Fibroblast of skin of right quadriceps (primary cell): ENCODE measurements at places on chromosomes 11 and 22.

DNA sequence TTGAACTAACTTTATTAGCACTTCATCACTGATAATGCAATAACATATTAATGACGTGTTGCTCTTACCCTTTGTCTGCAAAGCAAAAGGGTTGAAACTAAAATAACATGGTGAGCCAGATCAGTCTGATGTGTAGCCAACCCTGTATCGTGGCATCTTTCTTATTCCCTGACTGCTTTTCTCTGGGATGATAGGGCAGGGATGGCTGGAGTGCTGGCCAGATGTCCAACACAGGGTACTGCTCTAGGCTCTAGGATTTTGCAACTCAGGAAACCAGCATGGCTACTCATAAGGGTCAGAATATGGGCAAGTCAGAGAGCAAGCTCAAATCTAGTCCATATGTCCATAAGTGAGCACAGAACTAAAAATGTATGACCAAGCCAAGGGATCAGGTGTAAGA lies 129.1 kb downstream of the SLC17A6 start:
- no peak for DNase-seq

DNA sequence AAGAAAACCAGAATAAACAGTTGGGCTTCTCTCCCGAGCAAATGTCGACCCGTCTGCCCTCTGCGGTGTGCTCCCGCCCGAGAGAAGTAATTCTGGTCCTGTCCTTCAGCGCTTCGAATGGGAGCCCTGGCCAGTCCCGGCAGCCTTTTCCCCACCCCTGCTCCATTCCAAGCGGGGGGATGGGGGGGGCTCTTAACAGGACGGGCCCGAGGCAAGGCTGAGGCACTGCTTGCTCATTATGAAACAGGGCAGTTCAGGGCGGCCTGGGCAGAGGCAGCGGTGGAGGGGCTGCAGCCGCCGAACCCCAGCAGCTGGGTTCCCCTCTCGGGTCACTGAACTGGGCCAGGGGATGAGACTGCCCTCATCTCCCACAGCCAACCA lies 9.1 kb downstream of the BACE1-AS start:
- DNase-seq: peak; percentile 28

DNA sequence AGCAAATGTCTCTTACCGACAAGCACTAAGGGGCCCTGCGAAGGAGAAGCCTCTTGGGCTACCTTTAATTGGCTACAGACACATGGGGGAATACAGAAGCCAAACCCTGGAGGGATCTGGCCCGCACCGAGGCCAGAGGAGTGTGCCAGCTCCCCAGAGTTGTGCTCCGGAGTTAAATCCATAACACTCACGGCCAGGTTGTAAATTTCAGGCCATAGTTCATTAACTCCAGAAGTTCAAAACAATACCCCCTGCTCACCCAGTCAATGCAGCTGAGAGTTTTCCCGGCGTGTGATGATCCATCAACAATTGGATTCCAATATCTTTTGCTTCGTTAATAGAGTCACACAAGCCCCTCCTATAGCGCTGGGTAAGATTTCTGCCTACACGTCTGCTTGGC lies 371.5 kb downstream of the NXPE2 start:
- no peak for DNase-seq

DNA sequence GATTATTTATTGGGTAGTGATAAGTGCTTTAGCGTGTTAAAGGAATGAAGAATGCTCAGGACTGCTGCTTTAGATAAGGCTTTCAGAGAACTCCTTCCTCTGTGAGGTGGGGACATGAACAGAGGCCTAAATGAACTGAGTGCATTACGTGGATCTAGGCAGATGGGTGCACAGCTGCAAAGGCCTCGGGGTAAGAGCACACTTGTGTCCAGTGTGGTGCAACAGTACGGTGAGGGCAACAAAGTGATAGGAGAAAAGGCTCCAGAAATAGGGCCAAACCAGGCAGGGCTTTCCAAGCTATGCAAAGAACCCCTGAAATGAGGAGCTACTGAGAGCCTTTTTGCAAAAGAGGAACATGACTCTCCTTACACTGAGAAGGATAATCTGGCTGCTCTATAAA lies 45.3 kb upstream of the ARHGAP32 start:
- DNase-seq: no peak

DNA sequence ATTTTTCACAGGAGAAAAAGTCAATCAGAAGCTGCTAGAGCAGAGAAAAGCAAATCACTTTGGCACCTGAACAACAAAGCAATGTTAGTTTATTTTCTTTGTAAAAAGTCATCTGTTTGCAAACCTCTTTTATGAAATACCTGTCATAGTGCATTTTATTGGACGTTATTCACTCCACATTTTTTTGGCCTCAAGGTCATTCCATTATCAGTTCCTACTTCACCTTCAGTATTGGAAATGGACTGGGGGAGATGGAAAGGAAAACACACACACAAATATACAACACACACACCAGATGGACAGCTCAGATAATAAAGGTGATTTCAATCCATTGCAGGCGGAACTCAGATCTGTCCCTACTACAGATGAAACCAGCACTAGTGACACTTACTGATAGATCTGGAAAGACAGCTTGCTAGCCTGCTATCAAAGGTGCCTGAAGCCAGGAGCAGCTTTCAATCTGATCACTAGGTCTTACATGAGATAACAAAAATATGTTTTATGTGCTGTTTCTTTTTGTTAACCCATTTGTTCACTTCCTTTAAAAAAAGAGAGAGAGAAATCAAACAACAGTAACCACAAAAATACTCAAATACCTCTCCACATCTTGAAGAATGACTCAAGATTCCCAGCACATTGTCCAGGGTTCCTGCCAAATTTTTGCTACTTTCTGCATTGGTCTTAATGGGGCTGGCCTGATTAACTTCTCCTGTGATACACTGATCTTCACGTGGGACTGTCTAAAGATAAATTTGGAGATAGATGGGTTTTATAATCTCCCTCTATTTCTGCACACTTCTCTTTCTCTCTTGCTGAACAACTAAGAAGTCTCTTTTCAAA lies 844.3 kb upstream of the TENM4 start:
- peak; percentile 51 for DNase-seq

GRCh38 chr11:122404571-122404970 lies 251.0 kb upstream of the UBASH3B start:
- no peak for DNase-seq

- no peak for DNase-seq
Observed at GRCh38 chr22:49678842-49679170, 148.9 kb downstream of the BRD1 start.

GRCh38 chr11:117022526-117022925 lies 75.7 kb downstream of the SIK3 start:
- DNase-seq: no peak

- no peak for DNase-seq
Observed at GRCh38 chr11:134332189-134332631, 422 bp downstream of the GLB1L2 start.

GRCh38 chr11:44972746-44973435 lies 22.2 kb upstream of the TP53I11 start:
- DNase-seq: no peak

DNA sequence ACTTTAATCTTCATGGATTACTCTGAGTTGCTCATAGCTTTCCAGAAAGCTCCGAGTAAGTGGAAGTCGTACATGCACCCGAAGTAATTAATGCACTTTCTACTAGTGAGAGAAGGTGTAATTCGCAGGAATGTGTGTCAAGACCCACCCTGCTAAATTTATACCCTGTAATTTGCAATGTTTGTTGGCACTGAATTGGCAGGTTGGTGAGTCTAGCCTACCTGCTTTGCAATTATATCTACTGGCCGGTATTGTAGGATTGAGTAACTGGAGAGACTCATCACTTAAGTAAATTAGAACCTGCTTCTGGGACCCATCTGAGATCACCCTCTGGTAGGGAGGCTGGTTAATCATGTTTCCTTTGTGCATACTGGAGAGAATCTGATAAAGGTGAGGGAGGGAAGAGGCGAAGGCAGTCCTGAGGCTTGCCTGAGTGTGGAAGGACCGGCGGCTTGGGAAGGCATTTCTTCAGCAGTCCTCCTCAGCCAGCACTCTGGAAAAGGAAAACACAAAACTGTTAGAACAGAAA lies 63.3 kb downstream of the LDLRAD3 start:
- no peak for DNase-seq

GRCh38 chr22:37240240-37240940 lies 3.7 kb downstream of the RAC2 start:
- no peak for DNase-seq

DNA sequence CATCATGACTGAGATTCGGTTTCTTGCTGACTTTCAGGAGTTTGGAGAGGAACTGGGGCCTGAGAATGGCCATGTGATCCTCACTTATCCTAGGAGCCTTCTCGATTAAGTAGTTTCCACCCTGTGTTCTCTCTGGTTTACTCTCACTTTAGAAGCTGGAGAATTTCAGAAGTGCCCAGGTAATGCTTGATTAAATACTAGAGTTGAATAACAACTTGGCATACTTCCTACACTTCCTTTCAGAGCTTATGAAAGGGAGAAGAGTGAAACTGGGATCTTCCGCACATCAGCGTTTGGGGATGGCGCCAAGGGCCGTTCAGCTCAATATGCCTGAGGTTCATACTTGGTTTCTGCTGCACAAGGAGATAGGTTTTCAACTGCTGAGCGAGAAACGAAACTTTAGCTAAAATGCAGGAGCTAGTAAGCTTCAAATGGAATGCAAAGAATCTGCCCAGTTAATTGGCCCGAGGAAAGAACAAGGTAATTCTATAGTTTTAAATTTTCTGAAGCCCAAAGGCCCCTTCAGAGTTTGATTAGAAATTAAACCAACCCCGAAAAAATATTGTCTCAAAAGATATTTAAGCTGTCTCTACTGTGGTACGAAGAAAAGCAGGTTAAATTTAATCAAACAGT lies 823 bp upstream of the MUC15 start:
- no peak for DNase-seq

GRCh38 chr11:13358596-13359270 lies 81.1 kb downstream of the BMAL1 start:
- peak; percentile 68 for DNase-seq

DNA sequence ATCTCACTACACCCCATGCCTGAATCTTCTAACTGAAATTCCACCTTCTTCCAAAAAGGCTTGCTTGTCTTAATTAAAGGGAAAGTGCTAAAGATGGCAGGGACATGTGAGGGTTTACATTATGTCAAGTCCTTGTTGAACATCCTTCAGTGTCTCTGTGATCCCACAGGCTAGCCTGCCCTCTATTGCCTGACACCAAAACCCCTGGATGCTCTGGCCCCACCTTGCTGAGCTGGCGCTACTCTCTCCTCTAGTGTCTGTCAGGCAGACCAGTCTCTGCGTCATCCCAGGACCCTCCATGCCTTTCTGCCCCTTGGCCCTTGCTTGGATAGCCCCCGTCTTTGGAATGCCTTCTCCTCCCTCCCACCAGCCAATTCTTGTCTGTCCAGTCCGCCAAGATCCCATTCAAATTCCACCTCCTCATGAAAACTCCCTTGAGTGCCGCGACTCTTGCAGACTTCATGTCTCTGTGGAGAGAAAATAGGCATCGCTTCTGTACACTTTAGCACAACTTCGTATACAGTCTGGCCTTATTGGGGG lies 69.3 kb downstream of the PKNOX2 start:
- DNase-seq: no peak

GRCh38 chr22:49213731-49214352 lies 613.8 kb downstream of the BRD1 start:
- DNase-seq: no peak

DNA sequence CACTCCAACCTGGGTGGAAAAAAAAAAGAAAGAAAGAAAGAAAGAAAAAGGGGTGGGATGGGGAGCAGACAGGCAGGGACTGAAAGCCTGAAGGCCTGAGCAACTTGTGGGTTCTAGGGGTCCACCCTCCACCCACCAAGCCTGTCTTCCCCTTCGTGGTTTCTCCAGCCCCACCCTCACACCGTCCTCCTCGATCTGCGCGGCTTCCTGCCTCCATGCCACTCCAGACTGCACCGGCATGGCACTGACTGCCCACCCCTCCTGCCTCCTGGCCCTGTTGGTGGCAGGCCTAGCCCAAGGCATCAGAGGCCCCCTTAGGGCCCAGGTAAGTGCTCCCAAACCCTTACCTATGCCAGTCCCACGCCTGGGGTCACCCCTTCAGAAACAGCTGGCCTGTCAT lies at the start of gene CTSW:
Gene CTSW, plus strand, starts transcription at position 221 of the 400 bp plus-strand sequence. Its CDS starts 18 bp downstream, at position 239.
- DNase-seq: no peak

DNA sequence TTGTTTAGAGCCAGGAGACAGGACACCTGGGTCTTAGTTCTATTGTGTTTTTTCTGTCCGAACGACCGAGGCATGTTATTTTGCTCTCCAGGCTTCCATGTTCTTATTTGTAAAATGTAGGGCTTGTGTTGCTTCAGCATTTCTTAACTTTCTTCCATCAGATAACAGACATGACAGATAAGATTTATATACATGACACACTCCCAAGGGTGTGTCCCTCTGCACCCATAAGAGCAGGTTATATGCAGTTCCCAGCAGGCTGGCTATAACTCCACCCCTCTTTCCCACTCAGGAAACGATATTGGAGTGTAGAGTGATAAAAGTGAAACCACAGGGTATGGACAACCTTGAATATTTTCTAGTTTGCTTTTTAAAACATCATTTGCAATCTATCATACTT lies 65.8 kb downstream of the APIP start:
- DNase-seq: no peak

DNA sequence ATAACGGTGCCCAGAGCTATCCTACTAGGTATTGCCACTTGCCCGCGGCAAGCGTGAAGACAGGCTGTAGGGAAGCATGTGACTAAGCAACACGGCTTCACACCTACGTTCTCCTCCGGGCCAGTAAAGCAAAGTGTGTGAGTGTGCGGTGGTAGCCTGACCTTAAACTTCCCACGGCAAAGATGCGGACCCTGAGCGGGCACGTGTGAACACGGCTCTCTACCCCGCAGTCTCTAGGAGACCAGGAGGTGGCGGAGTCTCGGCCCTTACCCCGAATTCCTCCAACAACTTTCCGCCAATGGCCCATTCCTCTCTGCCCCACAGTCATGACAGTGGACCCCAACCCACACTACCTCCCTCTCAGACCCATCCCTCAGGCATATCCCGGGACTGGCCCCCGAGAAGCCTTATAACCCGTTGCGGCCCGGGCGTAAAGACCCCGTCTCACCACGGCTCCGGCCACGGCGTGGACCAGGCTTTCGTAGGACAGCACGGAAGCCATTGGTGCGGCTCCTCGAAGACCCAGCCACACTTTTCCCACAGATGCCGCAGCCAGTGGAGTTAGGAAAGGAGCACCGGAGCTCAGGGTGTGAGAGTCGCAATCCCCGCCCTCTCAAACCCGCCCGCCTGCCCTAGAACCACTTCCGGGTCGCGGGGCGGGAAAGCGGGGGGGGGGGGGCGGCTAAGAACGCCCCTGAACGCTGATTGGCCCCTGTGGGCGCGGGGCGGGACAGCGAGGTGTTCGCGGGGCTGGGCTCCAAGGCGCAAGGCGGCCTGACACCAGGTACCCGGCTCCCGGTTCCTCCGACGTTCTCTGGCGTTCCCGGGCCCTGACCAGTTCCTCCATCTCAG lies at the start of gene SLC25A17:
Gene SLC25A17, minus strand, starts transcription at position 600 of the 852 bp plus-strand sequence. Its CDS starts 98 bp downstream, at position 502.
- DNase-seq: peak; percentile 83
